ENCODE measurements at places on chromosomes 5 and 9.
A peak's percentile ranks its signal among the peaks of the same experiment; 100 is the strongest.

DNA sequence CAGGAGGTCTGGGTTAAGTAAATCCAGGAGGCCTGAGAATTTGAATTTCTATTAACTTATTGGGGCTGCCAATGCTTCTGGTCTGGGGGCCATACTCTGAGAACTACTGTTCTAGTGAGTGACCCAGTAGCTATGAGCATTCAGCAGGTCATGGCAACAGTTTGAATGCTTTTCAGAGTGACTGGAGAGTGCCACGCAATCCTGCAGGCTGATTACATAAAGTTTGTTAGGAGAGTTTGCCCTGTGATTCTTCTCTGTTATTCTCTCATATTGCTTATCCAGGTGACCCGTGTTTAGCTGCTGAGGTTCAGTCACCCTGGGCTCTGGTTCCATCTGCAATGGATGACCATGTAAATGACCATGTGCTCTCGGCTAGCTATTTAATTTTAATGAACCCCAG, 22.2 kb upstream of the TMED7 start:
- no peak for DNase-seq

GRCh38 chr5:6604341-6604740, 28.5 kb downstream of the NSUN2 start:
- DNase-seq, result no peak

GRCh38 chr9:19947996-19948395, 159.2 kb upstream of the SLC24A2 start:
- no peak for DNase-seq

- no peak for DNase-seq
These were observed 119.7 kb upstream of the TARS1 start for GRCh38 chr5:33321026-33321425.

GRCh38 chr9:126804696-126805553, at the start of gene ZBTB43:
ZBTB43 (plus strand) TSS chr9:126805040; CDS start chr9:126832510, 27,470 bp downstream.
- DNase-seq, result peak; percentile 92

- no peak for DNase-seq
These were observed 107.0 kb upstream of the MVB12B start for GRCh38 chr9:126219648-126220063.

Data from NCI-H510A treated with DMSO at 0.1 percent for 48 hours (cell line).